ENCODE measurements at places on chromosomes 16 and 17. TPM values are rescaled to one million over a fixed set of nuclear protein-coding genes. Genes with fewer than 3 reads are reported as not detected.

The RMI2 gene
- 37.1 TPM for total RNA-seq

The CAPNS2 gene
- total RNA-seq, result not detected

The DNAI2 gene
- not detected for total RNA-seq

The ZNF287 gene
- 13.9 TPM for total RNA-seq

The TVP23A gene
- total RNA-seq, result not detected

The PRR11 gene
- total RNA-seq, result 54.5 TPM

The STAC2 gene
- total RNA-seq, result 0.93 TPM

The CASKIN1 gene
- total RNA-seq, result 0.56 TPM

The TP53TG3B gene
- total RNA-seq, result 0.66 TPM

The KIF19 gene
- not detected for total RNA-seq

The SLC7A6 gene
- total RNA-seq, result 35.4 TPM

The CNGB1 gene
- total RNA-seq, result 0.27 TPM

The MT1A gene
- total RNA-seq, result 25.0 TPM

The FBXW10 gene
- total RNA-seq, result 1.8 TPM

The SOX9 gene
- 8.3 TPM for total RNA-seq

The LRRC37A2 gene
- 3.8 TPM for total RNA-seq

The HEATR9 gene
- total RNA-seq, result not detected

The GNAO1 gene
- 0.36 TPM for total RNA-seq

The MT1H gene
- not detected for total RNA-seq

The ORC6 gene
- 42.4 TPM for total RNA-seq

All from A549 treated with ZK216348 at 1 μM for 4 hours (cell line).